ENCODE measurements at places on chromosomes 1 and 21.
A peak's percentile ranks its signal among the peaks of the same experiment; 100 is the strongest.

DNA sequence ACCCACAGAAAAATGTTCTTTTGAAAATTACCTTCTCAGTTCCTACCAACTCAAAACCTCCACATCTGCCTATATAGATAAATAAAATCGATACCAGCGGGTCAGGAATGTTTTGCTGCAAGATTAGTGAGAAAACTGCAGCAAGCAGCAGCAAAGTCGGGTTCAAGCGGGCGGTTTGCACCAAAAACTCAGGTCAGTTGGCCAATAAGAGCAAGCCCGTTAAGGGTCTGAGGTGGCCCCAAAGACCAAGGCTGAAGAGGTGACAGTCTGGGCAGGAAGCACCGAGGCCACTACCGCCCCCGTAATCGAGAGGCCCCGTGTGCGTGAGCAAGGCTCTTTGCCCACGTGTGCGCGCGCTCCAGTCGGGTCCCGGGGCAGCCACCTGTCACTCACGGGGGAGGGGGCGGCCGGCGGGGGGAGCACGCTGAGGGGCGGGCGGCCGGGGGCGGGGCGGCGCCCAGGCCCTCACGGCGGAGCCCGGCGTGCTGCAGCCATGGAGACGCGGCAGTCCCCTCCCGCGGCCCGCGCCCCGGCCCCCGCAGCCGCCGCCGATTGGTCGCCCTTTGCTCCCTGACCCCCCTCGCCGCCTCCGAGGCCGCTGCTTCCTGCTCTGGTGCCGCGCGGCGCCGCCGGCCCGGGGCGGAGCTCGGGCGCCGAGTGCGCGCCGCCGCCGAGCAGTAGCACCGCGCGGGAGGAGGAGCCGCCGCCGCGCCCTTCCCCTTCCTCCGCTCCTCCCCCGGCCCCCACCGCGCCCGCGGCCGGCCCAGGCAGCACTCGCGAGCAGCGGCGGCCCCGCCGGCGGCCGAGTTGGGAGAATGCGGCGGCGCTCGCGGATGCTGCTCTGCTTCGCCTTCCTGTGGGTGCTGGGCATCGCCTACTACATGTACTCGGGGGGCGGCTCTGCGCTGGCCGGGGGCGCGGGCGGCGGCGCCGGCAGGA lies at the start of gene GALNT2:
Gene GALNT2 (plus strand): TSS at position 773 of the 939 bp plus-strand sequence. CDS start 43 bp downstream, at position 816.
- peak; percentile 90 for DNase-seq

- no peak for DNase-seq
These were observed 58.3 kb downstream of the RGS5 start for GRCh38 chr1:163144418-163144817.

- DNase-seq, result no peak
These were observed 76.5 kb downstream of the DHRS3 start for GRCh38 chr1:12541274-12542137.

GRCh38 chr1:229636042-229636441 lies 10.0 kb downstream of the URB2 start:
- DNase-seq, result no peak
